Mesendoderm (in vitro differentiated cells): ENCODE measurements at places on chromosomes 5 and 9.

DNA sequence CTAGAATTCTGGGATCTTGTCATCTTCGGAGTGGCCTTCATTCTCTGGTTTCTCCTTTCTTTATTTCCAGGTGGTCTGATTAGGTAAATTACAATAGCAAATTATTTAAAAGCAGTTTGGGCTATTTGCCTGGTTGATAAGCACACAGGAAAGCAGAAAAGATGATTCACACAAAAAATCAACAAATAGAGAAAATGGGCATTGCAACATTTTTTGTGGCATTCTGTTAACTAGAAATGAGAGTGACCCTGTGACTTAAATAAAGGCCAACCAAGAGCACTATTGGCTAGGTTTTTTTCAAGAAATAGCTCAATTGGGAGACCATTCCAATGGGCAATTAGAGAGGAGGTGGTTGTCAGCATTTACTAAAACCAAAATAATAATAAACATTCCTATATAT is 6.5 kb upstream of the PDZD2 start:
- DNase-seq = no peak

DNA sequence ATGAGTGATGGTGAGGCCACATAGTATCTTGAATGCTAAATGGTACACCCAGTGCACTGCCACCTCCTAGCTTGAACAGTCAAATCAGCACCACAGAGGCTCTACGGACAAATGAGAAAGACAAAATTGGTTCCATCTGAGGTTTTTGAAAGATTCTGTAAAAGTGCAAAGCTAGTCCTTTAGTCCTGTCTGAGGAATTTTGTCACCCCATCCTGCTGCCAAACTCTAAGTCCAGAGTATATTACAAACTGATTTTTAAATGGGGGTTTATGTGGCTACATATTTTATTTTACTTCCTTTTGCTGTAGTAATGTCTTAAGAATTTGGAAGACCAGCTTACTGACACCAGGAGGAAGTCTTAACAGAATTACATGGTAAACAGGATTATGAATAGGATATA is 7.7 kb downstream of the FREM1 start:
- DNase-seq = no peak

DNA sequence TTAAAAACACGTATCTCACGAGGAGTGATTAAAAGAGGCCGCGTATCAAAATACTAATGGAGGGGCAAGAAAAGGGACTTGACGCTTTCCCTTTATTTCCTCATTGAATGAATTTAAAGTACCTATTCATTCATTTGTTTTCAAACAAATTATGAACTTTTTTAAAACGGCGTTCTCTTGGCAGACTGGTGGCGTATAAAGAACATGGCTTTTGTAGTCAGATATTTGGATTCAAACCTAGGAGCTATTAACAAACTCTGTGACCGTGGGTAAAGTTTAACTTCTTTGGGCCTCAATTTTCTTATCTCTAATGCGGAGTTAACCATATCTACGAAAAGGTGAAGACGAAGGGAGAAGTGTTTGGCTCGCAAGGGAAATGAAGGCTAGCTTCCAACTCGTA is 876 bp downstream of the CAAP1 start:
- DNase-seq = peak; percentile 4

DNA sequence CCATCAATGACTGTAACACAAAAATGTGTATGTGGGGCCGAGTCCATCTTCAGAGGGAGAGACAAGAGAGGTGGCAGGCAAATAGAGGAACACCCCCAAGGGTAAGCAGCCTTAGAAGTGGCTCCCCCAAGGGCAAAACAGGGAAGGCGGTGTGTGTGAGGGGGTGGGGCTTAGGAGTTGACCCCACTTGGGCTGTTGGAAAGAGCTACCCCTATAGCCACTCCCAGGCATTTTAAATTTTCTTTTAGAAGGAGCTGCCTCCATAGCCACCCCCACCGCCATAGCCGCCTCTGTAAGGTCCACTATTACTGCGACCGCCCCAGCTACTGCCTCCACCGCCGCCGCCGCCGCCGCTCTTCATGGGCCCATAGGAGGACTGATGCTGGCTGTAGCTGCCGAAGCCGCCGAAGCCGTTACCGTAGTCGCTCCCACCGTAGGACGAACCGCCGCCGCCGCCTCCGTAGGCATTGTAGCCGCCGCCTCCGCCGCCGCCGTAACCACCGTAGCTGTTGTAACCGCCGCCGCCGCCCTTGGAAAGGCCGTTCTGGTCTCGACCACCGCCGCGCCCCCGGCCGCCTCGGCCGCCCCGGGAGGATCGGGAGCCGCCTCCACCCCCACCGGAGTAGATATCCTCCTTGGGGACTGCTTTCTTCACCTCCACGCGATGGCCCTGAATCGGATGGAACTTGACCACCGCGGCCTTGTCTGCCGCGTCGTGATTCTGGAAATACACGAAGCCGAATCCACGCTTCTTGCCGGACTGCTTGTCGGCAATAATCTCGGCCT is 1.1 kb downstream of the HNRNPA0 start:
- peak; percentile 62 for DNase-seq

- DNase-seq = peak; percentile 33
These were observed 906 bp downstream of the SLC25A51 start for GRCh38 chr9:37902796-37903646.

DNA sequence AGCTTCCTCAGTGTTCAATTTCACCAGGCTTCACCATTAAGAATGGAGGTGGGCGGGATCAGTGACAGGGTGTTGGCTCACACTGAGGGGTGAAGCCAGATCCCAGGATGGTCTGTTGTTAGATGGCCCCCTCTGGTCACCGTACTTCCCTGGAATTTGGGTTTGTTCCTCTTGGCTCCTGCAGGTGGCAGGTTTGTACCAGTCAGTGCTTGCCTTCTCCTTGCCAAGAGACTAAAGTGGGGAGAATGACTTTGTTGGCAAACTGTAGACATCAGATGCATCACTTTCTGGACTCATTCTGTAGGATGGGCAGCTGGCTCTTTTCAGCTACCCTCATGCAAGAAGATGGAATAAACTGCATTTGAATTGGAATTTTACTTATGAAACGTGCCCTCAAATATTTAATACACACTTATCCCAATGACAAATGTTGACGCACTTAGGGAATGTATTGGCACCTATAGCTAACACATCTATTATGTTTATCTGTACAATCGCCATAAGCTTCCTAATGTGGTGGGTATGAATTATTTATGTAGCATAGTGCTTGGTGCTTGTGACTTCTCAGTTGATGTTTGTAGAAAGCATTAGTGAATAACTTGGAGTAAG is 31.4 kb upstream of the ANKRD55 start:
- peak; percentile 94 for DNase-seq

DNA sequence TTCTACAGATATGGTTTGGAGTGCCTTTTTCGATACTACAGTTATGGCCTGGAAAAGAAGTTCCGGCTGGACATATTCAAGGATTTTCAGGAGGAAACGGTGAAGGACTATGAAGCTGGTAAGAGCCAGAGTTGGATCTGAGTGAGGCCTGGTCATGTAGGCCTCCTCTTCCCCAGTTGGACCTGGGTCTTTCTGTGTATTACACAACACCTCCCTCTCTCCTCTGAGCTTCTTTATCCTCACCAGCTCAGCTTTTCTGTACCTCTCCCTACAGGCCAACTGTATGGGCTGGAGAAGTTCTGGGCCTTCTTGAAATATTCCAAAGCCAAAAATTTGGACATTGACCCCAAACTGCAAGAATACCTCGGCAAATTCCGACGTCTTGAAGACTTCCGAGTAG is 39.2 kb downstream of the FAXDC2 start:
- no peak for DNase-seq

DNA sequence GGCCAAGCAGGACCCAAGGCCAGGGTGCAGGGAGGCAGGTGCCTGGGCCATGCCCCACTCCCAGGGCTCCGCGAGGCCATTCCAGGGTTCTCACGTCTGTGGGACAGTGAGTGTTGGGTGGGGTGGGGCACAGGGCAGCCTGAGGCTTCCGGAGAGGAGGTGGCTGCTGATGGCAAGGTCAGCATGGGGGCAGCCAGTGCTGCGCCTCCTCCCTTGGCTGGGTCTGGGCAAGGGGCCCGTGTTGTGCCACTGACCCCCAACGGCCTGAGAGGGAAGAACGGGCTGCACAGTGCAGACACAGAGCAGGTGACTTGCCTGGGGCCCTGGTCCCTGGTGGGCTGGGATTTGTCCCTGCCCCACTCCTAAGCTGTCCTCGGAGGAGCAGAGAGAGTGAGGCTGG is 82.1 kb downstream of the RXRA start:
- no peak for DNase-seq

- DNase-seq = peak; percentile 60
These were observed 23.4 kb downstream of the MEGF10 start for GRCh38 chr5:127313847-127314473.

- DNase-seq = no peak
These were observed 42.1 kb upstream of the DIRAS2 start for GRCh38 chr9:90684736-90685135.

DNA sequence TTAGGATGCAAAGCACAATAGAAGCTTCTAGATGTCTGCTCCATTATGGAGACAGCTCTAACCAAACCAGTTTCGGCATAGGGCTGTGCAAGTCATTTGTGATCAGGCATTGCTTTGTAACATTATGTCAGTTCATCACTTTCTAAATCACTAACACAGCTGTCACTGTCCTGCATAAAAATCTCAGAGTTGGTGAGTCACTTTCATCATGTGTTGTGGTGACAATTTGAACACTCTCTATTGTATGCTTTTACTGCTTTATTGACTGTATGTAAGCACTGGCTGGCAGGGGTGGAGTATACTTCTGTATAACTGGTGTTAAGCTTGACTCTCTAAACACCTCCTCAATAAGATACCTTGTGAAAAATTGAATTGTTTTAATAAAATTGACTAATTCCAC is 77.9 kb downstream of the SLCO4C1 start:
- no peak for DNase-seq

GRCh38 chr9:133477992-133478850 is 678 bp downstream of the SLC2A6 start:
- DNase-seq = peak; percentile 73

- DNase-seq = no peak
These were observed 198.6 kb upstream of the CDH6 start for GRCh38 chr5:30994902-30995301.

GRCh38 chr9:125558453-125559092 is 148.4 kb downstream of the MAPKAP1 start:
- peak; percentile 89 for DNase-seq

DNA sequence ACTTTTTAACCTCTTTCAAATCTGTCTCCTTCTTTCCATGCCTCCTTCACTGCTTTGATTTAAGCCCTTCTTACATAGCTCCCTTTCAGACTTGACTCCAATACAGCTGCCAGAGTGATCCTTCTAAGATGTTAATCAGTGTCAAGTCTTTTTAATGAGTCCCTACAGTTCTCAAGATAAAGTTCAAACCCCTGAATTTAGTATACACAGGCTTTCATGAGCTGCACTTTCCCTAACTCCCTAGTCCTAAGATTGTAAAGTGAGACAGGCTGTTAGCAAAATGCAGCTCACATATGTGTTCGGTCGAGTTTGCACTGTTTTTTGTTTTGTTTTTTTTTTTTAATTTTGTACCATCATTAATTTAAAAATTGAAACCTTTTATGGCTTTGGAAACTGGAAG is 190.4 kb upstream of the VCAN start:
- DNase-seq = no peak

- DNase-seq = no peak
These were observed 394.1 kb upstream of the WWC1 start for GRCh38 chr5:167897371-167897770.

- DNase-seq = no peak
These were observed 36.1 kb upstream of the CCNG1 start for GRCh38 chr5:163401271-163401670.

DNA sequence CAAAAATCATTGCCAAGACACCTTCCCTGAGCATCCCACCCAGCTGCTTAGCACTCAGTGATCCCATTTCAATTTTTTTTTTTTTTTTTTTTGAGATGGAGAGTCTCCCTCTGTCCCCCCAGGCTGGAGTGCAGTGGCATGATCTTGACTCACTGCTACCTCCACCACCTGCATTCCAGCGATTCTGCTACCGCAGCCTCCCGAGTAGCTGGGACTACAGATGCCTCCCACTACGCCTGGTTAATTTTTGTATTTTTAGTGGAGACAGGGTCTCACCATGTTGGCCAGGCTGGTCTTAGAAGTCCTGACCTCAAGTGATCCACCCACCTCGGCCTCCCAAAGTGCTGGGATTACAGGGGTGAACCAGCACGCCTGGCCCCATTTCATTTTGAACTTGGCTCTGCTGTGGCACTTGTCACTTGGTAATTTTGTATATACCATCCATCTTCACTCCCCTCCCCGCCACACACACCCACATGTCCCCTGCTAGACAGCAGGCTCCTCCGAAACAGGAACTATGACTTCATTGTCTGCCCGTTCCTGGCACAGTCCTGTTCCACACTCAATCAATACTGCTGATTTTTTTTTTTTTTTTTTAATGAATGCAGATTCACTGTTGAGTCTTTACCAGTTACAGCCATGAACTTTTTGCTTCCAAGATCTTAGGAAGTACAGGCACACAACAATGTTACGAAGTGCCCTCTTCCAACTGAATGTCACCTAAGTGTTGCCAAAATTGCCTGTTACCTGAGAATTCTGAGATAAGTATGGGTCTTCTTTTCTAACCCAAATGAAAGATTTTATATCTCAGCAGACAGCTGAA is 17.3 kb upstream of the ZBTB34 start:
- no peak for DNase-seq

- DNase-seq = peak; percentile 64
These were observed 1.0 kb upstream of the IL12B start for GRCh38 chr5:159331093-159331973.

DNA sequence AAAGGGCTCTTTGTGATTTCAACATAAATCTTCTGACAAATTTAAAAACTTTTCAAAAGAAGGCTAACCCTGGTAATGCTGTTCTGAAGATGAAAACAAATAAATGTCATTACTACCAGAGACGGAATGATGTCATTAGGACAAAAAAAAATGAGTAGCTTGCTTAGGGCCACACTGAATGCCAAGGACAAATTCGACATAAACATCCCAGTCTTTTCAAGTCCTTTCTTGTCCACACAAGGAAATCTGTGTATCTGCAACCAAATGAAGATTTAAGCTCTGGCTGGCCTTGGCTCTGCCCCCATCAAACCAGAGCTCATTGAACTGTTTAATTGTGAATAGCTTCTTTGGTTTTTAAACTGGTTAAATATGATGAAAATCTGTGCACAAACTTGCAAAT is 592.7 kb downstream of the TLE1 start:
- DNase-seq = no peak
